ENCODE measurements at places on chromosomes 16 and 17.

GRCh38 chr17:47959825-47960655 is 2.4 kb upstream of the PRR15L start:
- DNase-seq: no peak

GRCh38 chr17:27343977-27344607 is 50.2 kb downstream of the WSB1 start:
- peak; percentile 48 for DNase-seq

DNA sequence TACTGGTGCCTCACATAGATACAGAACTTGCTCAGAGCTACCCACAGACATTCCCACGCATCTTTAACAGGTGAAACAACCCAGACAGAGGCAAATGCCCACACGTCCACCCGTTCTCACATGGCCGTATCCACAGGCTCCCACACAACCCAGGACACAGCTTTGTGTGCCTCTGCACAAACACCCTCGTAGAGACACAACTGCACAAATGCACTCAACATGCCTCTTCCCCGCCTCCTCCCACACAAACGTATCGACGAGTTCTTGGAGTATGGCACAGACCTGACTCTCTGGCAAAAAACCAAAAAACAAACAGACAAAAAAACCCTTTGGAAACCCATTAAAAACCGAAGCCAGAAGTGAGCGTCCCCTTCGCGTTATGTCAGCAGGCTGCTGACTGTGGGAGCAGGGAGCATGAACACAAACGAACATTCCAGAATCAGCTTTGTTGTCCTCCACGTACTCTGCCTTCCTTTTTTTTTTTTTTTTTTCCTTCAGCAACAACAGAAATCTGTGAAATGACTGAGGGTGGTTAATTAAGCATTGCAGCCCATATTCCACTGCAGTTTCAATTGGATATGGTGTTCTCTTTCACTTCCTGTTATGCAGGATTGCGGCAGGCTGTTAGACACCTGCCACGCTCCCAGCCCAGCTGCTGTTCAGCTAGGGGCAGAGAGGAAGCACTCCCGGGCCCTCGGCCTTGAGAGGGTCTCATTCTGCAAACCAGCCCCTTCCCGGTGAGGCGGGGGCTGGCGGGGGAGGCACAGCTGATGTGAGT is 313.7 kb downstream of the MAF start:
- peak; percentile 63 for DNase-seq

DNA sequence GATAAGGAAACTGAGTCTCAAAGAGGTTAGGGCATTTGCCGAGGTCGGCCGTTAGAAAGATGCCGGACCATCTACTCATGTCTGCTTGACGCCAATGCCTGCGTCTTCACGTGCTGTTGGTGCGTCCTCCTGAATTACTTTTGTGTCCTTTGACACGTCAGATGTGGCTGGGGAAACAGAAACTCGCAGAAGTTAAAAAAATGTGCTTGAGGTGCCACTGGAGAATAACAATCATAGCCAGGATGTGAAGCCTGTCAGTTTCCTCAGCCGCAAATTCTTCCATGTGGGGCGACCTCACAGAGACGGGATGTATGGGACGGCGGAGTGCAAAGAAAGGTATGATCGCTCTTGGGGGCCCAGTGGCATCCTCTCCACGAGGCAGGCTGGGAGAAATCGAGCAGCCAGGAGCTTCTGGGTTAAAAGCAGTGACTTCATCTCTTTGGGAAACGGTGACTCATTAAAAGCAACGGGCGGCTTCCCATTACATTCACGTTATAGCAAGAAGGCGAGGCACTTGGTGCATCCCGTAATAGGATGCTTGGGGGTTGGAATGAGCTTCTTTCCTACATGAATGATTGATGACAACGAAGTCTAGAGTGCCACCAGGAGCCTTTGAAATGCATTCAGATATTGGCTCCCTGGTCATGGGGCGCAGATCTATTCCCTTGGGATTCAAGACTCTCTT is 67.8 kb downstream of the BMERB1 start:
- no peak for DNase-seq

- no peak for DNase-seq
These were observed 34.0 kb downstream of the ZFHX3 start for GRCh38 chr16:73013974-73014373.

DNA sequence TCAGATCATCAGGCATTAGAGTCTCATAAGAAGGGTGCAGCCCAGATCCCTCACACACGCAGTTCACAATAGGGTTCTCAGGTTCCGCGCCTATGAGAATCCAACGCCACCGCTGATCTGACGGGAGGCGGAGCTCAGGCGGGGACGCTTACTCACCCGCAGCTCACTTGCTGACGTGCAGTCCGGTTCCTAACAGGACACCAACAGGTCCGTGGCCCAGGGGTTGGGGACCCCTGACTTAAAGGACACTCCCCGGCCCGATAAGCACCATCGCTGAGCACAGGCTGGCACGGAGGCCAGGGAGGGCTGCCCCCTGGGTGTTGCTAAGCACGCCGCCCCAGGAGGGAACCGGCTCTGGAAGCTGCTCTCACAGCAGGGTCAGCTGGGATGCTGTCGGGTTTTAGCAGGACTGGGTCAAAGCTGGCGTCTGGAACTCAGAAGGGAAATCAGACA is 30.1 kb upstream of the BAHCC1 start:
- DNase-seq: no peak

DNA sequence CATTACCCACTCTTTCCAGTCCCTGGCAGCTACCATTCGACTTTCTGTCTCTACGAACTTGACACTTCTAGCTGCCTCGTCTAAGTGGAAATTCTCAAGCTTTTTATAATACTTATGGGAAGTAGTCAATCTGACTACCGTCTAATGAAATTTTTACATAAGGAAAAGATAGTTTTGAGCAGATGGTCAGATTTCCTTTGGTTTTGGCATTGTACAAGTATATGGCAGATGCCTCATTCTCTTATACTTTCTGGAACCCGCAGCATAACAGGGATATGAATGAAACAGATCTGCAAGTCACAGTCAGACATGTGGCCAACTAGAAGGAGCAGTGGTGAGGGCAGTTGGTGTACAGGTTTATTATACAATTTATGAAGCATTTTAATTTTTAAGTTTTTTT is 146.0 kb downstream of the PITPNC1 start:
- no peak for DNase-seq

DNA sequence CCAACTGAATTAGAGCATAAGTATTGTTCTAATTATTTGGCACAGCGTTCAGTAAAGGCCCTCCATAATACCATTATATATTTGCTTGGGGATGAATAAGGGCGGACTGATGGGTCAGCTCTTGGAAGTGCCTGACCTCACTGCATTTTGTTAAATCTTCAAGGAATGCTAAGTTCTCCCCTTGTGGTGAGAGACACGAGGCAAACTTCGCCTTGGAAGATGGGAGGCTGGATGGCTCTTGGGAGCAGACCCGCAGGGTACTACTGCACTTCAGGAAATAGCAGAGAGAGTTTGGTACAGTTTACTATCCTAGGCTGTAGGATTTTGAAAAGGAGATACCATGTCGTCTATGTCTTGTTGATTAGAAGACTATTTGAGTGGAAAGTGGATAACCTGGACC is 87.0 kb upstream of the RPRML start:
- DNase-seq: no peak

DNA sequence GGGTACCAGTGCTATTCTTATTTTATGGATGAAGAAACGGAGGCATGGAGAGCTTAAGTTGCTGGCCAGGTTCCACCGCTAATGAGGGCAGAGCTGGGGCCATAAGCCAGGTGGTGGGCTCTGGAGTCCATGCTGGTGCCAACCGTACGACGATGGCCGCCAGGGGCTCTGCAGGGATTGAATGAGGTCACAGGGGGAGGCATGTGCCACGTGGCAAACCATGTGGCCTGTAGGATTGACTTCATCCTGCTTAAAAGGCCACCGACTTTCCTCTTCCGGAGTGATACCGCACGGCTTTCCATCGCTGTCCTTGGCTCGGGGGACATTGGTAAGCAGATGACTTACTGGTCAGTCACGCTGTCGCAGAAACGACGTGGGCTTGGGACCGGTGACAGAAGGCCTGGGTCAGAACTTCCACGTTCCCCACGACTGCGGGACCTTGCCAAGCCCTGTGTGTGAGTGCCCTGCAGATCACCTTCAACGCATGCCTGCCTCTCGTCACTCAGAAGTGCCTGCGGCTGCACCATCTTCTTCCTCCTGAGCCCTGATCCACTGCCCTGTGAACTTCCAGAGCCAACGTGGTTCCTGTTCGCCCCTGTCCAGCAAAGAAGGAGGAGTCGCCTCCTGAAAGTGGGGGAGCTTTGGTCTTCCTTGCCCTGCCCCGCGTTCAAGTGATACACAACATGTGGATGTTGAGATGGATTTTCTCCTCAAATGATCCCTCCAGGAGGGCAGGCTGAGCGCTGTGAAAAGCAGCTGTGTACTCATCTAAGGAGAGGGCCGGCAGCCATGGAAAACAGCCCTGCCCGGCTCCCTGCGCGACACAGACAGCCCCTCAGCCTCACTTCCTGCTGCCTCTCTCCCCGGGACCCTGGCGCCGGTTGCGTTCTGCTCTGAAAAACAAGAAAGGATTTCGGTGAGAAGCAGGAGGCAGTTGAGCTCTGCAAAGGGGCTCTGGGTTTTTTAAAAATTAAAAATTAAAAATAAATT is 176.7 kb downstream of the C16orf95 start:
- DNase-seq: no peak

GRCh38 chr17:60142872-60143499 is 6.8 kb upstream of the CA4 start:
- DNase-seq: no peak

- no peak for DNase-seq
These were observed 15.4 kb downstream of the NAA60 start for GRCh38 chr16:3458852-3459361.

- DNase-seq: no peak
These were observed 915 bp downstream of the AHSP start for GRCh38 chr16:31528523-31529107.

DNA sequence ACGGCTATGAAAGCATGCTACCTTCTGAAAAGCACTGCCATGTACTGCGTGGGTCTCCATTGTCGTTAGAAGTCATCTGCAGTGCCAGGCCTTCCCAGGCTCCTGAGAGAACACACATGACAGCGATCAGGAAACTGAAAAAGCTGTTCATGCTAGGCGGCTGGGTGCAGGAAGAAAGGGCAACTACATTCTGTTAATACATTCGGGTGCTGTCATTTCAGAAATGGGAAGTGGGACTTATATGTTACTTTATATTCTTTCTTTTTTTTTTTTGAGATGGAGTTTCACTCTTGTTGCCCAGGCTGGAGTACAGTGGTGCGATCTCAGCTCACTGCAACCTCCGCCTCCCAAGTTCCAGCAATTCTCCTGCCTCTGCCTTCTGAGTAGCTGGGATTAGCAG is 19.9 kb downstream of the CFAP20 start:
- DNase-seq: no peak

GRCh38 chr17:56675876-56676660 is 82.6 kb downstream of the NOG start:
- no peak for DNase-seq

GRCh38 chr17:28689011-28689410 is 22.7 kb downstream of the PROCA1 start:
- DNase-seq: no peak

DNA sequence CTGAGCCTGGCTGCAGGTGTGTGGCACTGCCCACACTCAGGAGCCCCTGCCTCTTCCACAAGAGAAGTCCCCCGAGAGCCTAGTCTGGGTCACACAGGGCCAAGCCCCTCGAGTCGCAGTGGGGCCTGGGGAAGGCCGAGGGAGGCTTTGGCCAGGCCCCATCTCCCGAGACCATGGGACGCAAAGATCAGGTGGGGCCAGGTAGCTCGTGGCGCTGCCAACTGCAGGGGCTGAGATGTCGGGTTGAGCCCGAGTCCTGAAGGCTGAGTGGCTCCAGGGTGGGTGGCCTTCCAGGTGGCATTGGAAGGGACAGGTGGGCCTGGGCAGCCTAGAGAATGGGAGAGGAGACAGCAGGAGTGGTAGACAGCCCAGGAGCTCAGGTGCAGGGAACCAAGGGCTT is 6.3 kb downstream of the TRAF7 start:
- DNase-seq: no peak

- DNase-seq: no peak
These were observed 16.2 kb downstream of the RDM1 start for GRCh38 chr17:35914354-35914753.

- no peak for DNase-seq
These were observed 20.7 kb upstream of the SP2 start for GRCh38 chr17:47875011-47875985.

GRCh38 chr17:28115046-28115445 is 72.6 kb downstream of the NLK start:
- no peak for DNase-seq

GRCh38 chr17:37090941-37091340 is 142.2 kb downstream of the AATF start:
- DNase-seq: peak; percentile 31

DNA sequence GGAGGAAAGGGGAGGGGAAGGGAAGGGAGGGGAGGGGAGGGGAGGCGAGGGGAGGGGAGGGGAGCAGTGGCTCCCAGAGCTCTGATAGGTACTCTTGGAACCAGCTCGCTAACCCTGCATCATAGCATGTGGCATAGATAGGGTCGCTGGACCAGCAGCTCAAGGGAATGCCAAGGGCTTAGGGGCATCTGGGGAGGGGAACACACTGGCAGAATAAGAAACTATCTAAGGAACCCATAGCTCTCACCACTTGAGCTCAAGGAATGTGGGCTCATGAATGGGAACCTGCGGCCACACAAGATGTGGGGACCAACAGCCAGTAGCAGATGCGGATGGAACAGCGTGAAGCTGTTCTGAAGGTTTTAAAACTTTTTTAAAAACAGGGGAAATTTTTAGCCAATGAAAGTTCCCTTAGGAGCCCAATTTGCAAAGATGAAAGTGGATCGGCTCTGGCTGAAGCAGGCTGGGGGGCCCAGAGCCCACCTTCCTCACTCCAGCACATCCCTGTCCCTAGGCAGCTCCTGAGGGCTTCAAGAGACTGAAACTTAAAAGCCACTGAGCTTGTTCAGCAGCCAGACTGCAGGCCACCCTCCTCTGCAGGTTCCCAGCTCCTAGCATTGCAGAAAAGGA is 46.9 kb downstream of the PIMREG start:
- DNase-seq: no peak

DNA sequence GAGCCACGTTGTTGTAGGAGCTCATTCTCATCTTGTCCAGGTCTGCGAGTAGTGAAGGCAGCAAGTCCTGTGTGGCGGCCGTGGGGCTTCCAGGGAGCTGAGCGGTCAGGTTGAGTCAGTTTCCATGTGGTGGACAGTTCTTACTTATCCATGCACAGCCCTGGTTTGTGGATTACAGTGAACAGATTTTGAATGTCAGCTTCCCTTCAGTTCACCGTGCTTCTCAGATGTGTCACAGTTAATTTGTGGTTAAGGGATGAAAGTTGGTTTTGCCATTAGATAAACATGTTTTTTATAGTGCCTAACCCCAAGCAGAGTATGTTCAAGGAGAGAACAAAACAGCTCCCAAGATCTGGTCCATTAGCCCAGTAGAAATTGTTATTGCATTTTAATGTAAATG is 103.1 kb downstream of the RPTOR start:
- DNase-seq: no peak

- DNase-seq: no peak
These were observed 11.4 kb downstream of the UNC13D start for GRCh38 chr17:75832652-75833400.

DNA sequence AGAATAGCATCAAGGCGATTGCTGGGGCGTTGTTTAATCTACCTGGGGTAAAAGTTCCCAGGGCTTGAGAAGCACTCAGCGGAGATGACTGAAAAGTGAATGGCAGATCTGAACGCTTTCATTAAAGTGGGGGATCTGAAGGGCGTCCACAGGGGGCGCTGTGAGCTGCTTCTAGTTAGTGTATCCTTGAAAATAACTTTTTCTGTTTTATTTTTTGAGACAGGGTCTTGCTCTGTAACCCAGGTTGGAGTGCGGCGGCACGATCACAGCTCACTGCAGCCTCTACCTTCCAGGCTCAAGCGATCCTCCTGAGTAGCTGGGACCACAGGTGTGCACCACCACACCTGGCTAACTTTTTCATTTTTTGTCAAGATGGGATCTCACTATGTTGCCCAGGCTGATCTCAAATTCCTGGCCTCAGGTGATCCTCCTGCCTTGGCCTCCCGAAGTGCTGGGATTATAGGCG is 360.4 kb downstream of the SEC14L1 start:
- DNase-seq: no peak
